GM12878 (cell line): ENCODE measurements at places on chromosomes 3 and 15.

GRCh38 chr3:121974601-121975111 lies 47.4 kb downstream of the ILDR1 start:
- no peak for DNase-seq

GRCh38 chr3:73186741-73187140 lies 125.3 kb downstream of the EBLN2 start:
- no peak for DNase-seq

GRCh38 chr15:48273049-48273448 lies 58.2 kb upstream of the DUT start:
- no peak for DNase-seq

DNA sequence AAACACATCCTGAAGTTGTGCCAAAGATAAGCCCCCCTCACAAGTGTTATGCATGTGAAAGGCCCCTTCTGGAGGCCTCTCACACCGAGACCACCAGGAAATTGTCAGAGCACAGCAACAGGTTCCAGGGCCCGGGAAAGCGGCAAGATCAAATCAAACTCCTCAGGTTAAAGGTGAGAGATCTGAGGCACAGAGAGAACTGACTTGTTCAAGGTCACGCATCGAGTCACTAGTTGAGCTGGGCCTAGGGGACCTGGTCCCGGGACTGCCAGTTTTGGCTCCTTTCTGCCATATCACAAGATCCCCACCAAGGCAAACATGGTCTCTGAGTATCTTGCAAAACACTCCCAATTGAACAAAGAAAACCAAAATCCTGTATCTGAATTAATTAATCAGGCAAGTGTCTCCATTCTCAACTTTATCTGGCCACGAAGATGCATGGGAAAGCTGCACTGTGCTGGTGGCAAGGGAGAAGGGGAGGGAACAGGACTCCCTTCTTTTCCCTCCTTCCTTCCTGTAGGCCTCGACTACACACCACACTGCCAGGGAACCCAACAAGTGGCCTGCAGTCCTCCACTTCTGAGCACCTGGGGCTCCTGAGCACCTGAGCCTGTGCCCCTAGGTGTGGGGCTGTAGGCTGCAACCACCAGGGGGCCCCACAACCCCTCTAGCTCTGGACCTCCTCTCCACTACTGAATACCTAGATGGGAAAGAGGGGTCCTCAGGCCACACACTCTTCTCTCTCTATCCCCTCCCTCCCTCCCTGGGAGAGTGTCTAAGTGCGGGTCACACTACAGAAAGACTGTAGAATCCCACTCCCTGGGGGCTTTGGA lies 37.3 kb downstream of the ANP32A start:
- DNase-seq = no peak

DNA sequence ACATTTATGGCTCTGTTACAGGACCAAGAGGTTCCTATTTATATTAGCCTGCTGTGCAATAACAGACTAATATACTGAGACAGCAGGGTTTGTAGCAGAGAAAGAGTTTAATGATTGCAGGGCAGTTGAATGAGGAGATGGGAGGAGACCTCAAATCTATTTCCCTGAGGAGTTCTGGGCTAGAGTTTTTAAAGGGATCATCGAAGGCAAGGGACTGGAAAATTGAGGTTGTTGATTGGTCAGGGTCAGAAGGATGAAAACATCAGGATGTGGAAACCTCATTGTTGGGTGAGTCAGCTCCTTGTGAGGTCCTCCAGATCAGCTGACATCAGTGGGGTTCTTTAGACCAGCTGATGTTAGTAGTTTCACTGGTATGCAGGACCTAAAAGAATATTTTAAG lies 60.6 kb upstream of the GOLGA8B start:
- no peak for DNase-seq

DNA sequence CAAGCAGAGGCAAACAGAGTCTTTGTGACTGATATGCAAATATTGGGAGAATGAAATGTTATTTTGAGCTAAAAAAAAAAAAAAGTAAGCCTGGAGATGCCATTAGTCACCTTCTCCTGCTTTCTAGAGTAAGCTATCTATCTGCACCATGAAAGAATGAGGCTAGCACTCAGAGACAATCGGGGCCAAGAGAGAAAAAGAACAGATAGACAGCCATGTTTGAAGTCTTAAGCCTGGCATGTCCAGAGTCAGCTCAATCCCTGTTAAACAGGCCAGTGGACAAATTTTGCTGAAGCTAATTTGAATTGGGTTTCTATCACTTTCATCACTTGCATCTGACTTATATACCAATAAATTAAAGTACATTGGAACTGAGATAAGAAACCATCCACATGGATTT lies 204.4 kb downstream of the SLC9A9 start:
- no peak for DNase-seq

DNA sequence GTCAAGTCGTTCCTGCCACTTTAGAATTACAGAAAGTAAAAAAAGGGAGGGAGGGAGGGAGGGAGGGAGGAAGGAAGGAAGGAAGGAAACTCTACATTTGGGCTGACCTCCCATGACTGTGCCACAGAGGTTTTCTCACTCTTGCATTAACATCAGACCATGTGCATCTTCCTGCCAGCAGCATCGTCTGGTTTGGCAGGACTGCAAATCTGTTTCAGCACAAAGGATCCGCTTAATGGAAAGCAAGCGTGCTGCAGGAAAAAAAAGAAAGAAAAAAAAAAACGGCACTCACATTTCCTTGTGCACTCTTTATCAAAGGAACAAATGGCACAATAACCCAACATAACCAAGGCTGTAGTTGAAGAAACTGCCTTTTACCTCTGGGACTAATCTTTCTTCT lies 148.8 kb upstream of the HES1 start:
- DNase-seq = no peak

- DNase-seq = no peak
Observed at GRCh38 chr3:113240841-113241240, 29.5 kb downstream of the BOC start.

DNA sequence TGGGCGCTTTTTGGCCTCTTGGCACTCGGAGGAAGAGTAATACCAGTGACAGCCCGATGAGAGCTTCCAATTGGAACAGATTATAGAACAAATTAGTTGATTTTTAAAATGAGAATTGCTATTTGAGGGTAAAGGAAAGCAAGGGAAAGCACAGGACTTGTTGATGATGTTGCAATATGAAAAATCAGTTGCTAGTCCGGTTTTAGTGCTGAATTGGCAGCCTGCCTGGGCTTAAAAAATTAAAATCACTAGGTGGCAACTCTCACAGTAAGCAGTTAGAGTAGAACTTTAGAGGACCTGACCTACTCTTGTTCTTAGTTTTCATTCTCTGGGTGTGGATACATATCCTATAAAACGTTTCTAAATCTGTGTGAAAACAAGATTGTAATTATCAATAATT lies 2.1 kb upstream of the SCAANT1 start:
- no peak for DNase-seq

DNA sequence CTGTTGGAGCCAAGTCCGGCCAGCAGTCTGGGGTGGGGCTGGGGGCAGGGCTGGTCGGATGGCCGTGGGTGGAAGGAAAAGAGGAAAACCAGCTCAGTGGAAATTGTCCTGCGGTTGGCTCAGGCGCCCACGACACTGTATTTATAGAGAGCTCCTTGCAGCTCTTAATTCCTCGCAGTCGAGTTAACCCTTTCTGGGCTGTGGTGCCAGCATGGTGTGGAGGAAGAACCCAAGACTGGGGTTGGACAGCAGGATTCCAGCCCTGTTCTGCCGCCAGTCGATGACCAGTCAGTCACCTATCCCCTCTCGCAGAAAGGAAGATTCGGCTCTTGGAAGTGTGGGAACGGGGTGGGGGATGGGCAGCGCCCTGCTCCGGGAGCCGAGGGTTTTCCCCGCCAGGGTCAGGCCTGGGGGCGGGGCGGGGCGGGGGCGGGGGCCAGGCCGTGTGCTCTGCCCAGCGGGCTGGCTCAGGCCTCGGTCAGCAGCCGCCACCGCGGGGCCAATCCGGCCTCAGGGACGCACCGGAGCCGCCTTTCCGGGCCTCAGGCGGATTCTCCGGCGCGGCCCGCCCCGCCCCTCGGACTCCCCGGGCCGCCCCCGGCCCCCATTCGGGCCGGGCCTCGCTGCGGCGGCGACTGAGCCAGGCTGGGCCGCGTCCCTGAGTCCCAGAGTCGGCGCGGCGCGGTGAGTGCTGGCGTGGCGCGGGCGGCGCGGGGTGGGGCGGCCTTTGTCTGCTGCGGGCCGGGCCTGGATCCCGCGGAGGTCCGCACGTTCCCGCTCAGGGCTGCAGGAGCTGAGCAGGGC lies at the start of gene CD276:
Gene CD276 (plus strand): TSS at position 607 of the 804 bp plus-strand sequence. CDS start 15,257 bp downstream, outside the sequence.
- no peak for DNase-seq

DNA sequence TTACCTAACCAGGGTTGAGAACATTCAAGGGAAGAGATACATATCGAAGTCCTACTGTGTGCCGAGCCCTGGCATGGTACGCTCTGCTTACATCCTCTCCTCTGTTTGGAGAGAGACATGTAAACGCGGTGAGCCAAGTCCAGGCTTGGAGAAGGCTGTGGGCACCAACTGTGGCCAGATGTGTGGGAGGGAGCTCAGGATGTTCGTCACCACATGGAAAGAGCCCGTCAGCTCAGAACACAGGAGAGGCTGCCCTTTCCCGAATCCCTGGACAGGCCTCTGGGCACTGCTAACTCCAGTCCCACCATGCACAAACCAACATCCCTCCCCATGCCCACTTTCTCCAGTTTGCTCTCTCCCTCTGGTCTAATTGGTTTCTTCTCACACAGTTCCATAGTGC lies 43.0 kb downstream of the MESD start:
- DNase-seq = no peak

- DNase-seq = no peak
Observed at GRCh38 chr15:68188647-68189046, 16.5 kb downstream of the CALML4 start.

- DNase-seq = no peak
Observed at GRCh38 chr15:40028853-40029252, 10.1 kb downstream of the SRP14 start.

GRCh38 chr15:33198541-33198940 lies 4.0 kb upstream of the FMN1 start:
- no peak for DNase-seq

DNA sequence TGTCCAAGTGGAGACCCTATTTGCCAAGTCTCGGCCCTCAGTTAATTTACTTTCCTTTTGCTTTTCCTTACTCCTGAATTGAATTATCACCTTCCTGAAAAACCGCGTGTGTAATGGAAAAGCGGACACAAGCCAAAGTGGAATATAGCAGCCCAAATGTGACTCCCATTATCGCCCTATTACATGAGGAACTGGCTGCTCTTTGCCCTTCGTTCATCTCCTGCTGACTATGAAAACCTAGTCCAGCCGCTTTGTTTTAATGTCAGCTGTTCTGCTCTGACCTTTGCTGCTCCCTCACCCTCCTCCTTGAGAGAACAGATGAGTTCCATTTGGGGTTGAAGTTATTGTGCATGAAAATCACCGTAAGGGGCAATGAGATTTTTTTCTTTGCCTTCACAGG lies 632.7 kb upstream of the SUCLG2 start:
- DNase-seq = no peak

GRCh38 chr3:34131091-34131490 lies 332.7 kb downstream of the PDCD6IP start:
- no peak for DNase-seq

GRCh38 chr3:71372911-71373637 lies 210.5 kb downstream of the FOXP1 start:
- no peak for DNase-seq

DNA sequence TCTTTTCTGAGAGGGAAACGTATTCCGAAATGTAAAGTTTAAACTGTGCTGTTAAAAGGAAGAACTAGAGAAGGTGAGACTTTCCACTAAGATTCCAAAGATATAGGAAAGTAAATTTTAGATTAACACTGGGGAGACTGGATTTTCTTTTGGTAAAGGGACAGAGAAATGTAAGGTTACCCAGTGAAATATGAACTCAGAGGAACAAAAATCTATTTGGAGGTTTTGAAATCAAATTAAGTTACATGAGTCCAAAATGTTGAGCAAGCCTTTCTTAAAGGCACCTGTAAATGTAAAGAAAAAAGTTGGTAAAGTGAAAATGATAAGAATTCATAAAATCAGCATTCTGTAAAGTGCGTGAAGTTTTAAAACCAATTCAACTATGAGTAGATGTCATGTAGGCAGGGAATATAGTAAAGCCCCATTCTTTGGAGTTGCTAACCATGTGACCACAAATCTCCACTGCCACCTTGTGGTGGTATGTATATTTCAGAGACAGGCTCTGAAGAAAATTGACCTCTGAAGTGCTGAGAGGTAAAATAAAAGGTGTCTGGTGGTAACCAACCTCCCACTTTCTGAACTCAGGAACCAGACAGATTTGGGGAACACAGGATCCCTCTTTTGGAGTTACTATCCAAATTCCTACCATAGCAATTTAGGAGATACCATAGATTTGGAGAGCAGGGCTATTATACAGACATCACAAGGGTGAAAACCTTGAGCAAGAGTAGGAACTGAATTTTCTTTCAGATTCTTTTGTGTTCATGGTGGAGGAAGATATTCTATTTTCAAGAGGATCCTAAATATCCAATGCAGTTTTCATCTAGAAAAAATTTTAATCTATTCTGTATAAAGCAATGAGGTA lies 215.3 kb downstream of the ROBO2 start:
- DNase-seq = no peak

GRCh38 chr3:14524311-14524711 lies 15.8 kb downstream of the GRIP2 start:
- no peak for DNase-seq
